ENCODE measurements at places on chromosomes 13 and 19. TPM values are rescaled to one million over a fixed set of nuclear protein-coding genes. Genes with fewer than 3 reads are reported as not detected.

DNA sequence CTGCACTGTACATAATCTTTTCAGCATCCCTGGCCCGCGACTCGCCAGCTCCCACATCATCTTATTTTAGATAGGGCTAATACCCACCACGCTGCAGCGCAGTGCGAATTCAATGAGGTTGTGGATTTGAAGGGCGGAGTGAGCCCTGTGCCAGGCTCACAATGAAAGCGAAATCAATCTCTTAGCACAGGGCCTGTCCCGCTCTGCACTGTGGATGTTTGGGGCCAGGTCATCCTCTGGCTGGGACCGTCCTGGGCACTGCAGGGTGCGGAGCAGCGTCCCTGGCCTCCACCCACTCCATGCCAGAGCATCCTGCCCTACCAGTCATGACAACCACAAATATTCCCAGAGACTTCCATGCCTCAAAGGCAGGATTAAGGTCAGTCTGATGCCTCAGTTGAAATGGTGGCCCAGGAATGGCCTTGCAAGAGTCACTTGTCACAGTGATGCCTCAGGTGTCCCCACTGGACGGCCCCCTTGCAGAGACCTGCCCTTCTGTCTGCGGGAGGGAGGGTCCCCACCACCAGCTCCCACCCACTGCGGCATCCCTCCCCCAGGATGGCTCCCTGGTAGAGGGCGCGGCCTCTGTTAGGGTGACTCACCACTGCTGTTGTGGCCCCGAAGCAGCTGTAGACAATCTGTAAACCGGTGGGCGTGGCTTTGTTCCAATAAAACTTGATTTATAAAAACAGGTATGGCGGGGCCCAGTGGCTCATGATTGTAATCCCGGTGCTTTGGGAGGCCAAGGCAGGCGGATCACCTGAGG is 5.6 kb downstream of the UHRF1 start:
- peak; percentile 38 for DNase-seq

DNA sequence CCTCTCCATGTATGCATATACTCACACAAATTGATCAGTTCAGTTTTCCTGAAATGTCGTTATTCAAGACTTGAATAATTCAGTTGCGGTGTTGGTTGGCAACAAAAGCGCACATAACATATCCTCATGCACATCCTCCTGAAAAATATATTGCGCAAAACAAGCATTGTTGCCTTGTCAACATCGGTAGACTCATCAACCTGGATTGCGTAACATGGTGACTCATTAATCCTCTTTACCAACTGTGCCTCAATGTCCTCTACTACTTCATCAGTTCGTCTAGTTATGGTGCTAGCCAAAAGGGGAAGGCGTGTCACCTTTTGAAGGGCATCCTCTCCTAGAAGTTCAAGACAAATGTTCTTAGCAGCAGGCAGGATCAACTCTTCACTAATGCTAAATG is 357.7 kb downstream of the LMO7 start:
- peak; percentile 5 for DNase-seq

The LAMP1 gene
- total RNA-seq, result 121 TPM

DNA sequence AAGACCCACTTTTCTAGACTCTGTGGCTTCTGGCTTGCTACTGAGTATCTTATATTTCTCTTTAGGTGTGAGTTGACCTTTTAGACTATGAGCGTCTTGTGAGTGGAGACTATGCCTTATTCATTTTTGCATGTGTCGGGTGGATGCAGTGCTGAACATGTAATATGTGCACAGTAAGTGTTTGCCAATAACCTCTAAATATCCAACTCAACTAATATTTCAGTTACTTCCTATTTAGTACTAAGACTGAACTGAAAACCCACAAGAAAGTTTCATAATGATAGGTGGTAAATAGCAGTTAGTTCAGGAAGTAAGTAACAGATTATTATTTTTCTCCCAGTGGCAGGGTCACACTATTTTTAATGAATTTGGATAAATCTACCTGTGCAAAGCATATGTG is 269.3 kb downstream of the KCNRG start:
- no peak for DNase-seq

GRCh38 chr13:28047757-28048388 is 52.5 kb downstream of the FLT3 start:
- DNase-seq, result no peak

The DNAAF3 gene
- 7.8 TPM for total RNA-seq

- DNase-seq, result peak; percentile 96
Measured at GRCh38 chr13:44309794-44310757, 63.5 kb upstream of the SERP2 start.

The FCAR gene
- total RNA-seq, result not detected

The PDE4A gene
- 2.1 TPM for total RNA-seq

Measured in NCI-H460 (cell line).